ENCODE measurements at places on chromosomes 2 and 18.

- DNase-seq = no peak
These were observed 126.9 kb upstream of the DAPL1 start for GRCh38 chr2:158668001-158668765.

- no peak for DNase-seq
These were observed 82.6 kb downstream of the IKZF2 start for GRCh38 chr2:213068676-213069359.

DNA sequence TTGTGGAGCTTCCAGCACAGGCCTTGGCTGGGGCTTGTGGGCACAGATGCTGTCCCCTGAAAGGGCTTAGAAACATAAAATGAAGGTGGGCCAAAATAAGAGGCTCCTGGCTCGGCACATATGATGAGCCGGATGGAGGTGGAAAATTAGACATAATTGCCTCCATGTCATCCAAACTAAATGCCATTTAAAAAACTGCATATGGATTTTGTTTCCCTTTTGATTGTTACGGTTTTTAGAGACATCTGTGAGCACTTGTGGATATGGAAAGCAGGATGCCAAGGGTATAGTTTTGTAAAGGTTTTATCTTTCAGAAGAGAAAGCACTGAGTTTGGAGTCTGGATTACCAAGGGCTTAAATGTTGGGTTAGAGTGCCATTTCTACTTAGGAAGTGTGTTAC, 498.3 kb downstream of the RIT2 start:
- DNase-seq = no peak

- no peak for DNase-seq
These were observed 415.2 kb downstream of the NBAS start for GRCh38 chr2:15145919-15146318.

- no peak for DNase-seq
These were observed 78.6 kb downstream of the VAPA start for GRCh38 chr18:9992300-9992972.

DNA sequence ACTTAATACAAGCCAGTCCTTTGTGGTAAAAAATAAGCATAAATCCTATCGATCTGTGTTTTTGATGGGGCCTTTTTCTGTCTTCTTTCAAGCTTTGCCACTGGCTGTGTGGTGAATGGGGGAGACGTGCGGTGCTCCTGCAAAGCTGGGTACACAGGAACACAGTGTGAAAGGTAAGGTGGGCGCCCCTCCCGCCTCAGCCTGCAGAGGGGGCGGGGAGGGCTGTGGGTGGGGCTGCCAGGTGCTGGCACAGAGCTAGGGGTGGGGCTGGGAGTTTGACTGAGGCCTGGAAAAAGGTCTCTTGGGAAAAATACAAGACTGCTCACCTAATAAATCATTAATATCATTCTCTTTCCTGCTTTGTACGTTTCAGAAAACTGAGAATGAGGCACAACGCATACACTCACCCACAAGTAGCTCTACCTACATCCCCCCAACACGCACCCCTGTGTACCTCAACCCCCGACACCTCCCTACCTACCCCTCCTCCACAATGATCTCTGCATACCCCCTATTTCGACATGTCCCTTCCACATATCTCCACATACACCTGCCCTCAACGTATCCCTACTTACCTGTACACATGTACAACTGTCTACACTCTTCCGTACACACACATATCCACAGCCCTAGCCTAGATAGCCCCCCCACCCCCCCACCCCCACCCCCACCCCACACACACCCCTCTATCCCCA, 129.7 kb upstream of the TTC39C start:
- no peak for DNase-seq

GRCh38 chr2:101501443-101501842, 26.5 kb upstream of the RFX8 start:
- no peak for DNase-seq

DNA sequence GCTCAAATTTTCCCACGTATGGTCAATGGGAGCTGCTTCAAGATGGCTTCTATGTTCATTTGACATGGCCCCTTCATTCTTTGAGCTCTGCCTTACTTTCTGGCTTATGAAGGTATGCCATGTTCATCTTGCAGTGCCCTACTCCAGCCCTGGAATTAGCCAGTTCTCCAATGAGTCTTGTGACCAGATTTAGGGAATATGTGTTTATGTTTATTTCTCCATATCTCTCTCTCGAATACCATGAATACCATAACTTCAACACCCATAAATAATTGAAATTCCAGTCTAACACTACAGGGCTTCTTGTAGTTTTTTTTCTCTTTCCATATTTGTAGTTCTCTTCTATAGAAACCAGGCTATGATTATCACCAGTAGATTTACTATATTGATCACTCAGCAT, 39.7 kb downstream of the EPB41L5 start:
- DNase-seq = no peak

DNA sequence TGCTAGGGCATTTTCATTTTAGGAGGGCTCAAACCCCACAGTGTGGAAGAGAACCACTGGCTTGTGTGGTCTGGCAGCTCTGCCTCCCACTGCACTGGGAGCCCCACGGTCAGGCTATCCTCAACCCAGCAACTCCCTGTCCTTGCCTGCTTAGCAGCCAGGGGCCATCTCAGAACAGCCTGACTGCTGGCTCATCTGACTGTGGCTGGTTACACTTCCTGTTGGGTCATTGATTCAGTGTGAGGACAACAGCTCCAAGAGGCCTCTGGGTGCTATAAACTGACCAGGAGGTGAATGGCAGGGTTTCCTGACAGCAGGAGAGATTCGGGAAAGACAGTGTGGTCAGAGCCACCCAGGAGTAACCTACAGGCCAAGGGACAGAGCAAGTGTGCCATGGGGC, 40.1 kb downstream of the AMER3 start:
- no peak for DNase-seq

GRCh38 chr2:41483982-41484857, 563.6 kb upstream of the PKDCC start:
- DNase-seq = no peak

DNA sequence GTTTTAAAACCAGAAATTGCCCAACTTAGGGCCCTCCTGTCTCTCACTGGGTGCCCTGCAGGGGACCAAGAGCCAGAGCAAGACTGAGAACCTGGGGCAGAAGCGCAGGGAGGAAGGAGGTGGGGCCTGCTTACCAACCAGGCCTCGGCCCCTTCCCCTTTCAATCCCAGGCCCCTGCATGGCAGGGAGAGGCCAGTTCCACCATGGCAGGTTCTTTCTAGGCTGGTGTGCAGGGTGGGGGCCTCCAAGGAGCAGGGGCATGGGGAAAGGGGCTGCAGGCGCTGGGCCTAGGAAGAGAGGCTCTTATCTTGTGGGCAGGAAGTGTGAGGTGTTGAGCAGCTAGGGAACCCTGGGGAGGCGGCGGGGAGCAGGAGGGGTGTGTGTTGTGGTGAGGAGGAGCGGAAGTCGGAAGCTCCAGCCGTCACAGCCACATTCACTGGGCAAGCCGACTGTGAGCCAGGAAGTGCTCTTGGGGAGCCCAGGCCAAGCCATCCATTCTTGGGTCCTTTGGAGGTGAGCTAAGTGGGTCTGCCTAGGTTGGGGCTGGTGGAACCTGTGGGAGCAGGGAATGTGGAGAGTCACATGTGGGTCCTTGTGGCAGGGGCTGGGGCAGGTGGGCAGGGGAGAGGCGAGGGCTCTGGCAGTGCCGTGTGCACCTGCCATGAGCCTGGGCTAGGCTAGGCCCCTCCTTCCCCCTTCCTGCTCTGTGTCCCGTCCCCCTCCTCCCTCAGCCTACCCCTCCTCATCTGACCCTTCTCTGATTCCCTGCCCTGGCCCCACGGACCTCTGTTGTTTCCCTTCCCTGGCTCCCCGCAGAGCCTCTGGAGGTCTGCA, at the start of gene PSD4:
Gene PSD4, plus strand, starts transcription at position 430 of the 834 bp plus-strand sequence. CDS start 8,486 bp downstream, outside the sequence.
- DNase-seq = peak; percentile 78

DNA sequence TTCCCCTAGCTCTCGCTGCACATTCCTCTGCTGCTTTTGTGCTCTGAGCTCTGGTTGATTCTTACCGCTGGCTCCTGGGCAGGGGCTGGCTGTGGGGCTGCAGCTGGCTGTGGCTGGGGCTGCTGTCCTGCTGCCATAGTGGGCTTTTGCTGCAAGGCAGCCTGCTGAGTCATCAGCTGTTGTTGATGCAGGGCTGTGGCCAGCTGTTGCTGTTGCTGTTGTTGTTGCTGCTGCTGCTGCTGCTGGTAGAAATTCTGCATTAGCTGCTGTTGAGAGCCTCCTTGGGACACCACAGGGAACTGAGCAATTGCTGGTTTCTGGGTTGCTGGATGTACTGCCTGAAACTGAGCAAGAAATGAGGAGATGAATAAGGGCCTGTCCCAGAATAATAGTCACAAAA, 77.2 kb upstream of the NFU1 start:
- no peak for DNase-seq

DNA sequence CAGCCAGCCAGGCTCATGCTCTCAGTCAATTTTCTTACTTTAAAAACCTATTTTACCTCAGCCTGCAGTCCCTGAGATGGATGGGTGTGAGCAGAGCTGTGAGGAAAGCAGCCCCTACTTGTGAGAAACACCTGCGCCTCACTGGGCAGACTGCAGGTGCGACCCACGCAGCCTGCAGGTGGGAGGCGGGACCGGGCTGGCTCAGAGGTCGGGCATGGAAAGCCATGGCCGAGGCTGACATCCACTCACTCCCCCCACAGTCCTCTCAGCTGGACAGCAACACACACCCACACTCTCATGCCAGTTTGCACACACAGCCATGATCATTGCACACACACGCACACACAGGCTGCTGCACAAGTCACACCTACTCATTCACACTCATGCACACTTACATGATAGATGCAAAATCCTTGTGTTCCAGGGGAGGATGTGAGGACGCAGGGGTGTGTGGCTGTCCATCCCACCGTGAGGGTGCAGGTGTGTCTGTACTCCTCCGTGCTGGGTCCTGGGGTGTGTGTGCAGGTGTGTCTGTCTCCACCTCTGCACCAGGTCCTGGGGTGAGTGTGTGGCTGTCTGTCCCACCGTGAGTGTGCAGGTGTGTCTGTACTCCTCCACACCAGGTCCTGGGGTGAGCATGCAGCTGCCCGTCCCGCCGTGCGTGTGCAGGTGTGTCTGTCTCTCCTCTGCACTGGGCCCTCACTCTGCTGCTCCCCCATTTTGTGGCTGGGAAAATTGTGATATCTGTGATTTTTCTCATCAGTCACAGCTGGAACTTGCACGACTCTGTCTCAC, 166.5 kb downstream of the RTP5 start:
- DNase-seq = no peak

DNA sequence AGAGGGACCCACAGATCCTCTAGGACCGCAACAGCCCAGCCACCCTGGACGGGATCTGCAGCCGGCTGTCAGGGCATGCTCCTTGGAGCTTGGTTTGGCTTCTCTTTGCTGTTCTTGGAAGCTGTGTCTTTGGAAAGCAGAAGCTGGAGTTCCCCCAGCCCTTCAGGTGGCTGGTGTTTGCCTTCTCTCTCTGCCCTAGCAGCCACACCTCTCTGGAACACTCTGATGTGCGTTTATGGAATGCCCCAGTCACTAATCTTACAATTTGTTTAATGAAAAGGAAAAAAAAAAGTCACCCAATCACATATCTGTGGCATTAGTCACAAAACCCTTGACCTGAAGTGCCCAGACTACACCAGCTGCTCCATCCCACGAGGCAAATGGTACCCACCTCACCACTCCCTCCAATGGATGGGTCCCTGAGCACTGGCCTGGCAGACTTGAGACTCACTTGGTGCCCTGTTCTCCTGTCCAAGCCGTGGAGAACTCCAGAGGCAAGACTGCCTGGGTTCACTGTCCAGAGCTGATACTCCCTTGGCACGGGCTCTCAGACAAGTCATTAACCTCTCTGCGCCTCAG, 70.2 kb upstream of the DAPL1 start:
- no peak for DNase-seq

- no peak for DNase-seq
These were observed 286.3 kb downstream of the PIEZO2 start for GRCh38 chr18:10863026-10863425.

DNA sequence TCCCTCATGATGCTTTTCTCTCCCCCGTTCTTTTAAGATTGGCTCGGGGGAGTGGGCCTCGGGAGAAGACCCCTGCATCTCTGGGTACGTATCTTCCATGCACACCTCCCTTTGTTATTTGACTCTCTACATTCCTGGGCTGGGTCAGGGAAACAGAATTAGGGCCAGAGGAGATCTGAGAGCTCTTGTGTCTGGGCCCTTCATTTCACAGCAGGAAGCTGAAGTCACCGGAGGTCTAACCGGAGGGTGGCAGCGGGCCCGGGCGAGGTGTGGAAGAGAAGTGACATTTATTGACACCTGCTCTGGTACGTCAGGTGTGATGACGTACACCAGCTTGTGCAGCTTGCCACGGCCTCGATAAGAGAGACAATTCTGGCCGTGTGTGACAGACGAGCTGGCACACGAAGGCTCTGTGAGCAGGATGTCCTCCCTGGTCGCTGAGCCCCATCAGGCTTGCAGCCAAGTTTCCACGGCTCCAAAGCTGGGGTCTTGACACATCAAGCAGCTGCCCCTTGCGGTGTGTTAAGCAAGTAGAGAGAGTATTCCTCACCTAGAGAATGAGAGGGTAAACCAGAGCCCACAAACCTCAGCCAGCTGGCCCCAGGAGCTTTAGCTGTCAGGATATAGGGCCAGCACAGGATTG, 30.4 kb downstream of the TOGARAM2 start:
- DNase-seq = no peak

DNA sequence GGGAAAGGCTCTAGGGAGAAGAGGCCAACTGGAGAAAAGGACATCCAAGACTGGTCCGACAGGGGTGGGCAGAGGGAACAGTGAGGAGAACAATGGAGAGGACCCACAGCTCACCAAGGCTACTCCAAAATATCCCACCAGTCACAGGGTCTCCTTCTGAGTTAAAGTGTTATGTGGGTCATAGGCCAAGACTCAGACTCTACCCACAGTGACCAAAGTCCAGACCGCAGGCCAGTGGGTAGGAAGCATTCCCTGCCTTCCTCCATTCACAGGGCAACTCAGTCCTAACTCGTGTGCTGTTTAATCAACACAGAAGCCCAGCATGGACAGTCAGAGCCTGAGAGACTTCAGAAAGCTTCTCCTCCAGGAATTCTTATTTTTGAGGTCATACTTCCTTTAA, 260.6 kb downstream of the SMAD2 start:
- DNase-seq = no peak

- DNase-seq = no peak
These were observed 4.1 kb downstream of the SPATS2L start for GRCh38 chr2:200310545-200310971.

- no peak for DNase-seq
These were observed 19.7 kb upstream of the SH3RF3 start for GRCh38 chr2:109109342-109109741.

DNA sequence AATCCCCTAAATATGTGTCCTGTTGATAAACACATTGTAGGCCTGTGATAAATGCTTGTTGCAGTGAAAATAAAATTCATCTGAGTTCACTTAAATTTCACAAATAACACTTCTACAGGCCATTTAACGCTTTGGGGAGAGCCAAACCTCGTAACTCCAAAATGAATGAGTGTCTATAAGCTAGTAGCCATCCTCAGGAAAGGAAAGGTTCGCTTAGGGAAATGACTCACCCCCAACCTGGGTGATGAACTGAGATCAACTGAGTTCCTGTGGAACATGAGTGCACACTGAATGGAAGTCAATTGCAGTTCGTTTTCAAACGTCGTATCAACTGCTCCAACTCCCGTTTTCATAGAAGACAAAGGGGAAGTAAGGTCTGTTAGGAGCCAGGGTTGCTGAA, 527.6 kb upstream of the ID2 start:
- no peak for DNase-seq
